Fibroblast of lung (primary cell): ENCODE measurements at places on chromosomes 4 and X.
A peak's percentile ranks its signal among the peaks of the same experiment; 100 is the strongest.

GRCh38 chr4:37999965-38000364 is 39.8 kb downstream of the PTTG2 start:
- H3K36me3 ChIP-seq: no peaks in the 10 kb centered on the region
- H3K4me3 ChIP-seq: no peak overlapping the region
- no peak overlapping the region for H3K27ac ChIP-seq
- H3K4me1 ChIP-seq: peaks cover 2% of the 10 kb centered on the region

DNA sequence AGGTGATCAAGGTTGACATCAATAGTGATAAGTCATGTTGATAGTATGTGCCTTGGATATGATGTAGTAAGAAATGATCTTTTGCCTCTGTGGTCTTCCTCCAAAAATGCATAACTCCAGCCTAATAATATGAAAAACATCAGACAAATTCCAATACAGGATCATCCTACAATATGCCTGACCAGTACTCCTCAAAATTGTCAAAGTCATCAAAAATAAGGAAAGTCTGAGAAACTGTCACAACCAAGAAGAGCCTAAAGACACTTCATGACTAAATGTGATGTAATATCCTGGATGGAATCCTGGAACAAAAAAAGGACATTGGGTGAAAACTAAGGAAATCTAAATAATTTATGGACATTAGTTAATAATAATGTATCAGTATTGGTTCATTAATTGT is 50.3 kb upstream of the LCORL start:
- no peaks in the 10 kb centered on the region for H3K36me3 ChIP-seq
- H3K27me3 ChIP-seq: no peaks in the 10 kb centered on the region
- H3K27ac ChIP-seq: no peak overlapping the region

DNA sequence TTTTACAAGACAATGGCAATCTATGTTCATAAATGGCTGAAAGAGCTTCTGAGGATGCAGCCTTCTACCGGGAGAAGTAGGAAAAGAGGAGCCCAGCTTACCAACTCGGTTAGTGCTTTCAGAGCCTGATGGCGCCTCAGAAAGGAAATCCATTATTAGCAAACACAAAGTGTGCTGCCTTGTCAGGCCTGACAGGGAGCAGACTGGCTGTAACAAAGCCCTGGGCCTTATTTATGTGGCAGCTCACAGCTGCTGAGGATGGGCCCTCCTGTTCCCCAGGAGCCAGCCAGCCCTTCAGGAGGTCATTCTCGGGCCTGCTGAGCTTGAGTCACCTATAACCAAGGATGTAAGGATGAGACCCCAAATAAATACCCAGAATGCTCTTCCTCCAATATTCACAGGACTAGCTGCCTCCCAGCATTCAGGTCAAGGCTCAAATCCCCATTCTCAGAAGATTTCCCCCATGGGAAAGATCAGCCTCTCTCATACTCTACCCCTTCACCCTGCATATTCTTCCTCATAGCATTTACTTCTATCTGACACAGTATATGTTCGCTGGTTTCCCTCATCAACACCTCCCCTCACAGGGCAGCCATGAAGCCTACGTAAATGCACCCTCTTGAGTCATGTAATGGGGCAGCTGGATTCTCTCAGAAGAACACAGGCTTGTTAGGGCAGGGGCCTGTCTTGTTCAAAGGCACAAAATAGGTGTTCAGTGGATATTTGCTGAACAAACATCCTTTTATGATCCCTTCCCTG is 227.0 kb upstream of the RASGEF1B start:
- no peaks in the 10 kb centered on the region for H3K36me3 ChIP-seq
- no peaks in the 10 kb centered on the region for H3K4me1 ChIP-seq
- H3K4me3 ChIP-seq: no peak overlapping the region
- H3K27me3 ChIP-seq: peaks cover 2% of the 10 kb centered on the region
- no peak overlapping the region for H3K27ac ChIP-seq
- no peak for DNase-seq

DNA sequence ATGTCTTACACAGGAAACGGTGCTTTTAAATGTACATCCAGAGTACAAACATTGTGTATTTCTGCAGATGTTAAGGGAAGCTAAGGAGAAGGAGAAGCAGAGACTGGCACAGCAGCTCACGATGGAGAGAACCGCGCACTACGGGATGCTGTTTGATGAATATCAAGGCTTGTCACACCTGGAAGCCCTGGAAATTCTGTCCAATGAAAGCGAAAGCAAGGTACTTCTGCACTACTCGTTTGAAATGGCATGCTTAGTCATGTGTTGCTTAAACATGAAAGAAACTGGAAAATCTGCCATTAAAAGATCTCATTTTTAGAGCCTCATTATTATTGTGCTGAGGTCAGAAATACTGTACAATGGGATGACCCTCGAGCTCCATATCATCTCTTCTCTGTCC is 47.2 kb downstream of the FAM114A1 start:
- DNase-seq: no peak
- no peak overlapping the region for H3K27ac ChIP-seq
- no peaks in the 10 kb centered on the region for H3K27me3 ChIP-seq
- no peak overlapping the region for H3K4me3 ChIP-seq

DNA sequence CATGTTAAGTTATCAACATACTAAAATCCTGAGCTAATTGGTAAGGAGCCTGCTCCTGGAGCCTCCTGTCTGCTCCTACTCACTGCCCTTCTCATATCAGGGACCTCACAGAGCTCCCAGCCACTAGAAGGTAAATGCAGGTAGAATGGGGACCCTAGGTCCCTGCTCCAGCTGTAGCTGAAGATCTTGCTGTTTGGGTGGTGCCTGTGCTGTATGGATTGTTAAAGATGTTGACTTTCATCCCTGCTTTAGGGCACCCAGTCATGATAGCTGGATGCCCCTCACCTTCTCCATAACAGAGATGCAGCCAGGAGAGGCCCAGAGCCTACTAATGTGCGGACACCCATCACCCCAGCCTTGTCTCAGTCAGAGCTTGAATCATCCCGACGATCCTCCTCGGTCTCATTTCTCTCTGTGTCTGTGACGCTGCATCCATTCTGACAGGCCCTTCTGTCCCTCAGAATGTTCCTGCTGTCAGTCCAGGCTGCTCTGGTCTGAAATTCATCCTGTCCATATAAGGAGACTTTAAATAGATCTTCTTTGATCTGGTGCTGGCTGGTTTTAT is 341.7 kb upstream of the GATB start:
- peak overlapping the region; percentile 56 for H3K27ac ChIP-seq
- H3K27me3 ChIP-seq: no peaks in the 10 kb centered on the region
- no peaks in the 10 kb centered on the region for H3K36me3 ChIP-seq
